Activated T-cell treated with anti-CD3 and anti-CD28 coated beads for 24 hours (primary cell): ENCODE measurements at places on chromosomes 16 and 17.

DNA sequence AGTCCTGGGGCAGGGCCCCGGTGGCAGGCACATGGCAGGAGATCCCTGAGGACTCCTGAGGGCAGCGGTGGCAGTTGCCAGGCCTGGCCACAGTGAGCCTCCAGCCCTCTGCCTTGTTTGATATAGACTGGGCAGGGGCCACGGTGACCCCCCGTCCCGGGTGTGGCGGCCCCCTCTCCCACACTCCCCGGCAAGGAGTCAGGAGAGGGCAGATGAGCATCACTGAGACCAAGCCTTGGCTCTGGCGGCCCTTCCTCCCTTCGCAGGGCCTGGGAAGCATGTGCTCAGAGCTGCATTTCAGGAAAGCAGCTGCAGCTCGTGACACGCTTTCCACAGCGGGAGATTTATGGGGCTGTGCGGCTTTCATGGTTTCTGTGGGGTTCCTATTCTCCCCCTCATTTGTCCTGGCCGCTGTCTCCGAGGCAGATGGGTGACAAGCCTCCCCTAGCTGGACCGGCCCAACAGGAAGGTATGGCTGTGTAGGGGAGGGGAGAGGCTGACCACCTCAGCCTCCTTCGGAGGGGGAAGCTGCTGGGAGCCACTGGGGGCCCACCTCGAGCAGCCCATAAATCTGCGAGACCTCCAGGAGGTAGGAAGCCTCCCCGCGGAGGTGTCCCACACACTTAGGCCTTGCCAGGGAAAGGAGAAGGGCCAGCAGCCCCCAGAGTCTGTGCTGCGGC is 211.4 kb downstream of the NTN1 start:
- no peak for DNase-seq

- DNase-seq: peak; percentile 98
Measured at GRCh38 chr17:63741408-63742173, at the start of gene STRADA. Gene STRADA, minus strand, starts transcription at chr17:63741799. Its CDS starts 13,430 bp downstream, at chr17:63728369.

- no peak for DNase-seq
Measured at GRCh38 chr17:34822007-34822739, 139.1 kb downstream of the CCT6B start.

- DNase-seq: no peak
Measured at GRCh38 chr17:54353789-54354525, 531.2 kb downstream of the KIF2B start.

DNA sequence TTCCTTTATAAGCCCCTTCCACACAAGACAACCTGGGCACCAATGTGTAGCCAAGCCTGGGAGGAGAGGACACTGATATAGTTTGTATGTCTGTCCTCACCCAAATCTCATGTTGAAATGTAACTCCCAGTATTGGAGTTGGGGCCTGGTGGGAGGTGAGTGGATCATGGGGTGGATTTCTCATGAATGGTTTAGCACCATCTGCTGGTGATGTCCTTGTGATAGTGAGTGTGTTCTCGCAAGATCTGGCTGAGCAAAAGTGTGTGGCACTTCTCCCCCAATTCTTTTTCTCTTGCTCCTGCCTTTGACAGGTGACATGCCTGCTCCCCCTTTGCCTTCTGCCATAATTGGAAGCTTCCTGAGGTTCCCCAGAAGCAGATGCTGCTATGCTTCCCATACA is 135.8 kb downstream of the USP31 start:
- DNase-seq: no peak

DNA sequence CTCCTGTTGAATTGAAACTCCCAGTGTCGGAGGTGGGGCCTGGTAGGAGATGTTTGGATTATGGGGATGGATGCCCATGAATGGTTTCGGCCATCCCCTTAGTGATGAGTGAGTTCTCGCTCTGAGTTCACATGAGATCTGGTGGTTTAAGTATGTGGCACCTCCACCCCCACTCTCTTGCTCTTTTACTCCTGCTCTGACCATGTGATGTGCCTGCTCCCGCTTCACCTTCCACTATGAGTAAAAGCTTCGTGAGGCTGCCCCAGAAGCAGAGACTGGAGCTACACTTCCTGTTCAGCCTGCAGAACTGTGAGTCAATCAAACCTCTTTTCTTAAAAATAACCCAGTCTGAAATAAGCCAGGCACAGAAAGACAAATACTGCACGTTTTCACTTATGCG is 512.4 kb downstream of the HS3ST4 start:
- DNase-seq: no peak

GRCh38 chr16:64749346-64749745 is 372.5 kb downstream of the CDH11 start:
- no peak for DNase-seq

- no peak for DNase-seq
Measured at GRCh38 chr16:85152414-85153030, 40.2 kb upstream of the CIBAR2 start.

- no peak for DNase-seq
Measured at GRCh38 chr17:43620581-43620980, 41.1 kb downstream of the MEOX1 start.

DNA sequence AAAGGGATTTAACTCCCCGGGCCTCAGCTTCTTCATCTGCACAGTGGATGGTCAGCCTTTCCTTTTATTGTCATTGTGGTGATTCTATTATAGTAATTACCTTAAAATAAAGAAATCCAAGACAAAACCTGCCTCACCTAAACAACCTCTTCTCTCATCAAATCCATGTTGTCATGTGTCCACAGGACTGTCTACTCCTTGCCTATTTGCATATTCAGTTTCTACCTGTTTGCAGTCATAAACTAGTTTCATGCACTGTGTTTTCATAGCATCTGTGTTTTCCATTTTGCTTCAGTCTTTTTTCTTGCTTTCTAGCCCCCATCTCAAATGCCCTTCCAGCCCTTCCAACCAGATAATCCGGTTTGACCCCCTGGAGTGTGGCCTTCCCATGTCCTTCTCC is 44.3 kb upstream of the CPNE2 start:
- DNase-seq: no peak

GRCh38 chr17:7440834-7441195 is 1.5 kb downstream of the FGF11 start:
- DNase-seq: no peak

DNA sequence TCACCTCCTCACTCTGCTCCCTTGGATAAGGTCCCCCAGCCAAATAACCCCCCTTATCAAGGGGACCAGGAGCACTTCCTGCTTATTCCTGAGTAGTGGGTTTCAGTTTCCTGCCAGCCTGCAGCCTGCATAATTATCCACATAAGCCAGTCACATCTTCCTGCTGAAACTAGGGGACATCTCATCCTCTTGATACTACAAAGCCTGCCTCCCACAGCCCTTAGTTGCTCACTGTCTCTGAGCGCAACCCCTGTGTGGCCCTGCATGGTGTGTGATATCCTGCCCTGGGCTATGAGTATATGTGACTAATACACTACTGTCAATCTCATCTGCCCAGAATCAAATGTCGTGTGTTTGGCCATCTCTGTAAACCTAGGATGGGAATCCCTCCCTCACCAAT is 8.0 kb upstream of the XYLT2 start:
- no peak for DNase-seq

DNA sequence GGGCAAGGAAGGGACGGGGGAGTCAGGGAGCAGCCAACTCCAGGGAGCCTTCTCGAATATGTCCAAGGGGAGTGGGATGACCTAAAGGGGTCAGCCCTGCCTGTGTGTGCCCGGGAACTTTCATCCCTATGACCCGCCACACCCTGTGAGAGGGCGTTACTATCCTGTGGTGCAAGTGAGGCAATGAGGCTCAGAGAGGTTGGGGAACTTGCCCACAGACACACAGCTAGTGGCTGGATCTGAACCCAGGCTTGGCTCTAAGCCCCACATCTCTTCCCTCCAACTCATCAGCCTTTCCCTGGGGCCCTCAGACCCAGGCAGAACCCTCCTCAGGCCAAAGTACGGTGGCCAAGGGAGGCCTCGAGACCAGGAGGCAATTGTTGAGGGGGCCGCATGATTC is 23.2 kb downstream of the JUP start:
- no peak for DNase-seq

- DNase-seq: peak; percentile 16
Measured at GRCh38 chr16:57284209-57284951, at the start of gene PLLP. Gene PLLP, minus strand, starts transcription at chr16:57284672. Its CDS starts 132 bp downstream, at chr16:57284540.
